NCI-H69 (cell line): ENCODE measurements at places on chromosomes 2 and 18.

DNA sequence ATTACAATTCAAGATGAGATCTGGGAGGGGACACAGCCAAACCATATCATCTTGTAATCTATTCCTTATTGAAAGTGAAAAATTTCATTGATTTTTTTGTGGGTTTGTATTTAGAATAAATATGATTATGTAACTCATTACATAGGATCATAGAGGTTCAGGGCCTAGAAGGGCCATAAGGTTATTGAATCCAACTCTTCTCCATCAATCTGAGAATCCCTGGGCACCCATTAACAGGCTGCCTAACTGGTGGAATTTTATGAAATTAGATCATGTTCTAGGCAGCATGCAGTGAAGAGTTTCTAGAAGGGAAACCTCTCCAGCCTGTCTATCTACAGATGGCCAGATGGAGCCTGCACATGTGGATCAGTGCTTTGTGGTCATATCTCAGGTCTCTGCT is 6.3 kb upstream of the APOB start:
- no peak for DNase-seq

GRCh38 chr2:20106746-20107145 is 55.3 kb upstream of the LAPTM4A start:
- peak; percentile 81 for DNase-seq

DNA sequence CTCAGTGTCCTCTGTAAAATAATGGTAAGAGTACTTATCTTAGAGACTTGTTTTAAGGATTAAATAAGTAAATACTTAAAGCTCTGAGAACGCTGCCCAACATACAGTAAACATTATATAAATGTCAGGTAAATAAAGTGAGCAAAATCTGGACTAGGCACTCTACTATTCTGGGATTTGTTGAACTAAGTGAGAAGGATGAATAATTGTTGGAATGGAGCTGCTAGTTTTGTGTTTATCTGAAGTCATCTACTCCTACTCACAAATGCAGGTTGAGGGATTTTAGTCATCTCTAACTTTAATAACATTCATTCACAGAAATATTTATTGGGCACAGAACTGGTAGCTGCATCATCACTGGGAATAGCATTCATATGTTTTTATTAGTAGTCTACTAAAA is 103.4 kb downstream of the MEIS1 start:
- no peak for DNase-seq

DNA sequence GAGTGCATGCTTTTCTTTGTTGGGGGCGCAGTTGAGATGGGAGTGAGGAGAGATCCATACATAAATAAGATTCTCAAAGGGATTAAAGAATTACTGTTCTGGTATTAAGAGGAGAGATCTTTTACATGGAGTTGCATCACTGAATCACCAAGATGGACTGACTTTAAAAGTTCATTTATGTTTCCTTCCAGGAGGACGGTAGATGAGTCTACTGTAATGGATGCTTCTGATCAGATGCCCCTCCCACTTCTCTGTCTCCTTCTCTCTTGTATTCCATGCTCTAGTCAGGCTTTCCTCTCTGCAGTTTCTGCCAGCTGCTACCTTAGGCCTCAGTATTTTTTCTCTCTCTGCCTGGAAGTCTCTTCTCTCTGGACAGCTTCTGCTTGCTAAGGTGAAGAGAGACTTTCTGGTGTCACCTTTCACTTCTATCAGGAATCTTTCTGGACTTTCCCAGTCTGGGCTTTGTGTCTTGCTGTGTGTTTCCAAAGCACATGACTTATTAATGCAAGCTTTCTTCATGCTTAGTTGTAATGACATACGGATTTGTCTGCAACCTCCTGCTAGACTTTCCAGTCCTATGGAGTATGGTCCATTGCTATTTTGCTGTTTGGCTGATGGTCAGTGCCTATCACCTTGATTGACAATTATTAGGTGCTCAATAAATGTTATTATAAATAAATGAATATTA is 23.6 kb downstream of the FAM171B start:
- DNase-seq: peak; percentile 79
